Left lung (tissue), 14 donors: ENCODE measurements at places on chromosomes 11 and 22. TPM values are rescaled to one million over a fixed set of nuclear protein-coding genes. Genes with fewer than 3 reads are reported as not detected.
A peak's percentile ranks its signal among the peaks of the same experiment; 100 is the strongest.

GRCh38 chr11:83033972-83034672 is 37.6 kb downstream of the RAB30 start:
- peaks cover 7% of the 10 kb centered on the region for H3K4me1 ChIP-seq
- peak; percentile 56 for DNase-seq
- H3K4me3 ChIP-seq = no peak overlapping the region
- no peaks in the 10 kb centered on the region for H3K27me3 ChIP-seq
- no peak overlapping the region for H3K27ac ChIP-seq

DNA sequence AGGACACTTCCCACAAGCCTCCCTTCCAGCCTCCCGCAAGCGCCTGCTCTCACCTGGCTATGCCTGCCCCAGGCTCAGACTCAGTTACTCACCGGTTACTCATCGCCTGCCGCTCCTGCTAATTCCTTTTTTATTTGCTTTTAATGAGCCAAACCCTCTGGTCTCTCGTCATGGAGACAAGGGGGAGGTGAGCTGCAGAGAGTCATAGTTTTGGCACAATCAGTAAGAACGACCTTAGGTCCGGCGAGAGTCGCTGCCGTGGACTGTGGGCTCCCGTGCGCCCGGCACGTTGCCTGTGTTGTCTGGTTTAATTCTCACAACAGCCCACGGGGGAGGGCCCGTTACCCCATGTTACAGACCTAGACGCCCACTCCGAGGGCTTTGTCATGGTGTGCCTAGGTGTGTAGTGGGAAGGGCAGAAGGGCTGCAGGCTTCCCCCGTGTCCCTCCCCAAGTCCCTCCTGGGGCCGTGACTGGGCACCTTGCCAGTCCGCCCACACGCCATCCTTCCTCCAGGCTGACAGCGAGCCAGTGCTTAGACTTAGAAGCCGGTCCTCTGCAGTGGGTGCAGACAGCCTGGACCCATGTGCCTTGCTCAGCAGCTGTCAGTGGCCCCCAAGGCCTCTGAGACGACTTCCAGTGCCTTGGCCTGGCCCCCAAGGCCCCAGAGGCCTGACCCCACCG is 42.2 kb downstream of the WNT7B start:
- H3K4me3 ChIP-seq = no peak overlapping the region
- H3K27me3 ChIP-seq = peaks cover 72% of the 10 kb centered on the region
- no peak overlapping the region for H3K27ac ChIP-seq

DNA sequence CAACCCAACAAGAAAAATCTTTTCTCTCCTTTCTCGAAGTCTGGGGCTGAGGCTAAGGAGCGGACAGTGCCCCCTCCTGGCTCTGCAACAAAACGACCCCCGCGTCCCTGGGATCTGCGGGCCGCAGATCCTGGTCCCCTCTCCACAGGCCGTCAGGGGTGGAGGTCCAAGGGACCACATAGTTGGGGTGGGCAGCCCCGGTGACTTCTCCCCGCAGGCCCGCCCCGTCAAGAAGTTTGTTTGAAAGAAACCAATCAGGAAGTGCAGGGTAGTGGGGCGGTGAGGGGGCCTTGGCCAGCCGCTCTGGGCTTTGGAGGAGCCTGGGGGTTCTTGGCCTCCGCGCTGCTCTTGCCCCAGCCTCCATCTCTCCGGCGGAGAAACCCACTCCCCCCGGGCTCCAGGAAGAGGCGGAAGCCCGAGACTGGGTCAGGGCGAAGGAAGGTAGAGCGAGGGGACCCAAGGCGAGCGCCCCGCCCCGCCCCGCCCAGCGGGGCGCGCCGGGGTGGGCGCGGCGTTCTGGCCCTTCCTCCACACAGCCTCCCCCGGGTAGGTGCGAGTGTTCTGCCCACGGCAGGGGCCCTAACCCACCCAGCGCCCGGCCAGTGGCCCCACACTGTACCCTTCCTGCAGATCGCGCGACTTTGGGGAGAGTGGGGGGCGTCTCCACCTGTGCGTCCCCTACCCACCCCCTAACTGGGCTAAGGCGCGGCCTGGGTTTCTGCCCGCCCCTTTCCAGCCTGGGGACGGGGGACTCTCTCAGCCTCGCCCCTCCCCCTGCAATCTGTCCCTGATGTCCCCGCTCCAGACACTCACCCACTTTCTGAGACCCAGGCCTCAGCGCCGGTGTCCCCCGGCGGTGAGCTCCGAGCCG is 1.3 kb downstream of the TP53I11 start:
- H3K27me3 ChIP-seq = no peaks in the 10 kb centered on the region
- H3K36me3 ChIP-seq = peaks cover 15% of the 10 kb centered on the region
- peak overlapping the region; percentile 59 for H3K27ac ChIP-seq
- H3K4me3 ChIP-seq = peak overlapping the region; percentile 79
- DNase-seq = peak; percentile 44

- H3K27me3 ChIP-seq = no peaks in the 10 kb centered on the region
- H3K4me1 ChIP-seq = no peaks in the 10 kb centered on the region
- no peak overlapping the region for H3K27ac ChIP-seq
- H3K4me3 ChIP-seq = no peak overlapping the region
Measured at GRCh38 chr11:32039149-32039548, 51.7 kb upstream of the RCN1 start.

NEFH gene
- 0.55 TPM for total RNA-seq

- H3K4me3 ChIP-seq = no peak overlapping the region
- DNase-seq = no peak
- H3K4me1 ChIP-seq = no peaks in the 10 kb centered on the region
- H3K36me3 ChIP-seq = no peaks in the 10 kb centered on the region
- H3K27me3 ChIP-seq = peaks cover 31% of the 10 kb centered on the region
- no peak overlapping the region for H3K27ac ChIP-seq
Measured at GRCh38 chr22:47814474-47814873, 1052.0 kb downstream of the TBC1D22A start.

GRCh38 chr11:76088511-76088910 is 117.8 kb downstream of the WNT11 start:
- H3K4me3 ChIP-seq = no peak overlapping the region
- no peaks in the 10 kb centered on the region for H3K36me3 ChIP-seq
- no peak overlapping the region for H3K27ac ChIP-seq
- H3K4me1 ChIP-seq = no peaks in the 10 kb centered on the region
- no peak for DNase-seq

GRAP2 gene
- 3.4 TPM for total RNA-seq

HSPB2 gene
- 4.6 TPM for total RNA-seq

DNA sequence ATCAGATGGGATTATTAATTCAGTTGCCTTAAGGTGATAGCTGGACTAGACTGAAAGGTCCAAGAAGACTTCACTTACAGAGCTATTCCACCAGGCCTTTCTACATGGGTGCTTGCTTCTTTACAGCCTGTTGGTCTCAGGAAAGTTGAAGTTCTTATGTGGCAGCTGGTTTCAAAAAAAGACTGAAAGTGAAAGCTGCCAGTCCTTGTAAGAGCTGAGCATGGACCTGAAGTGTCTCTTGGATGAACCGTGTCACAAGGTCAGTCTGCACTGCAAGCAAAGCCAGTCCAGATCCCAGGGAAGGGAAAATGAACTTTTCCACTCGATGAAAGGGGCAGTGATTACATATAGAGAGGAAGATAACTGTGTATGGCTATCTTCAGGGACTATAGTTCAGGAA is 201.5 kb upstream of the LUZP2 start:
- H3K27me3 ChIP-seq = no peaks in the 10 kb centered on the region
- no peak for DNase-seq
- no peak overlapping the region for H3K27ac ChIP-seq

RAG1 gene
- 0.50 TPM for total RNA-seq

OR4C12 gene
- not detected for total RNA-seq

- no peak for DNase-seq
- no peaks in the 10 kb centered on the region for H3K4me1 ChIP-seq
- H3K27me3 ChIP-seq = no peaks in the 10 kb centered on the region
- peaks cover 70% of the 10 kb centered on the region for H3K36me3 ChIP-seq
- no peak overlapping the region for H3K27ac ChIP-seq
- no peak overlapping the region for H3K4me3 ChIP-seq
Measured at GRCh38 chr11:102385085-102386007, 38.3 kb downstream of the BIRC2 start.

GRCh38 chr11:57896361-57897145 is 127.1 kb upstream of the OR9Q1 start:
- H3K4me1 ChIP-seq = no peaks in the 10 kb centered on the region
- no peak overlapping the region for H3K27ac ChIP-seq
- no peaks in the 10 kb centered on the region for H3K36me3 ChIP-seq
- no peaks in the 10 kb centered on the region for H3K27me3 ChIP-seq
- no peak for DNase-seq

- H3K4me3 ChIP-seq = no peak overlapping the region
- DNase-seq = no peak
- no peaks in the 10 kb centered on the region for H3K27me3 ChIP-seq
- H3K4me1 ChIP-seq = no peaks in the 10 kb centered on the region
- no peak overlapping the region for H3K27ac ChIP-seq
- peaks cover 57% of the 10 kb centered on the region for H3K36me3 ChIP-seq
Measured at GRCh38 chr11:46631676-46632075, 14.3 kb downstream of the ATG13 start.

DNA sequence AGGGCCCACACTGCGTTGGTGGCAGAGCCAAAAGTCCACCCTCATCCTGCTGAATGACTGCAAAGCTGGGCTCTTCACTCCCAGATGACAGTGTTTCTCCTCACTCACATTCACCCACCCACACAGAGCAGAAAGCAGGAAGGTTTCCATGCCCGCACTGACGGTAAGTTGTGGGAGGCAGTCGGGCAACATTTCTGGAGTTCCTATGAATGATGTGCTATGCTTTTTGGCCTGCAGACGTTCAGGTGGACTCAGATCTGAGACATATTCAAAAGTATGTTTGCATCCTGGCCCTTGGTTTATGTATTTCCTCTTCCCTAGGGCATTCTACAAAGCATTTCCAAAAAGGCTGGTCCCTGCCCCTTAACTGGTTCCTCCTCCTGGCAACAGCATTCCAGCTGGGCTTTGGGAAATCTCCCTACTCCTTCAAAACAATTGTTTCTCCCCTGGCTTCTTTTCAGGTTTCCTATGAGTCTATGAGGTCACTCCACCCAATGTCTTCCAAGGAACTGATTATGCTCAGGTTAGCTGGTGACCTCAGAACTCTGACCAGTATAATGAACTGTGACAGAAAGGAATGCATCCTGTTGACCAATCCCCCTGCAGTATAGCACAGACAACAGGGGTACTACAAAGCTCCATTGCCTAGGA is 36.4 kb downstream of the PACSIN2 start:
- no peaks in the 10 kb centered on the region for H3K36me3 ChIP-seq
- no peak for DNase-seq
- peak overlapping the region; percentile 74 for H3K27ac ChIP-seq
- peaks cover 53% of the 10 kb centered on the region for H3K4me1 ChIP-seq

FAM180B gene
- not detected for total RNA-seq

GRCh38 chr11:122170815-122171475 is 54.9 kb upstream of the BLID start:
- no peak for DNase-seq
- no peak overlapping the region for H3K27ac ChIP-seq
- H3K36me3 ChIP-seq = no peaks in the 10 kb centered on the region
- no peaks in the 10 kb centered on the region for H3K27me3 ChIP-seq
- no peaks in the 10 kb centered on the region for H3K4me1 ChIP-seq

C11orf21 gene
- 6.9 TPM for total RNA-seq

CTTN gene
- total RNA-seq = 242 TPM

DNA sequence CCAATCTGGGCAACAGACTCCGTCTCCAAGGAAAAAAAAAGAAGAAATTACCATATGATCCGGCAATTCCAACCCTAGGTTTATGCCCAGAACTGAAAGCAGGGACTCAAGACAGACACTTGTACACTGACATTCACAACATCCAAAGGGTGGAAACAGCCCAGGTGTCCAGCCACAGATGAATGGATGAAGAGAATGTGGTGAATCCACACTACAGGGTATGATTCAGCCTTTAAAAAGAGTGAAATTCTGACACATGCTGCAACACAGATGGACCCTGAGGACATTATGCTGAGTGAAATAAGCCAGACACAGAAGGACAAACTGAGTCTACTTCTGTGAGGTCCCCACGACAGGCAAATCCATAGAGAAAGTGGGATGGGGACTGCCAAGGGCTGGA is 43.9 kb downstream of the SGSM3 start:
- no peak for DNase-seq
- H3K27me3 ChIP-seq = no peaks in the 10 kb centered on the region
- H3K4me1 ChIP-seq = no peaks in the 10 kb centered on the region
- H3K36me3 ChIP-seq = peaks cover 87% of the 10 kb centered on the region

DNA sequence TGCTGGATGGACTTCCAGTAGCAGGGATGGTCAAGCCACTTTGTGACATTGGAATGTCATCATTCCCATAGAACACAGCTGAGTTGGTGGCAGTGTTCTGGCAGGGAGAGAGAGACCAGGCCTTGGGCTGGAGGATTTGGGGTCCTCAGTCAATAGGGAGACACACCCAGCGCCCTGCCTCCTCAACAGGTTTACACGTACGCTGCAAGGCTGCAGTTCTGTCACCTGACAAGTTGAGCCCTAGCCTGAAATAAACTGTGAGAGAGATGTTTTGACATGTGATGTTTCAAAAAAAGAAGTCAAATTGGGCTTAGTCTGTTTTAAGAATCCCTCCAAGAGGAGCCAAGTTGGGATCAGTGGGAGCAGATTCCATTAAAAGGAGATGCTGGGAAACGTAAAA is 42.9 kb upstream of the CRYBB3 start:
- DNase-seq = no peak
- H3K27ac ChIP-seq = no peak overlapping the region
